Upper lobe of right lung (tissue), 1 donor: ENCODE measurements at places on chromosomes 3 and 15.

DNA sequence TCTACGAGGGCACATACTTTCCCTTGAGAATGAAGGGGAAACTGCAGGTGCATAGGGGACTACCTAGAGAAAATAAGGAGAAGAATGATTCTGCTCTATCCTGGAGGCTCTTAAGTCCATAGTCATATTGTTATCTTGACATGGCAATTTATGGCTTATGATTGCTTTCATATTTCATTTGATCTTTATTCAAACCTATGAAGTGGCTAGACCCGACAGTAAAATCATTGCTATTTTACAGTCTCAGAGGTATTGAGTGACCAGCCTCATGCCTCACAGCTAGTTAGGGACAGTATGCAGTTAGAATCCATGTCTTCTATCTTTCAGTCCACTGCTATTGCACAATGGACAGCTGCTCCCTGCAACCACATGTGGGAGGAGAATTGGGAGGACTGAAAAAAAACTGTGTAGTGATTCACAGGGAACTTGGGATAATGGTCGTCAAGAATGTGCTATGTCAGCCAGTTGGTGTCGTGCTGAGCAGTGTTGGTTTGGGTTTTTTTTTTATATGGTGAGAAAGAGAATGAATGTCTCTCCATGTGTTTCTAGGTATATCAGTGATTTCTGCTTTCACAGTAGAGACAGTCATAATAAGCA, 63.2 kb upstream of the SPPL2A start:
- DNase-seq = no peak

- DNase-seq = no peak
Observed at GRCh38 chr15:80034629-80035028, 24.8 kb upstream of the ZFAND6 start.

DNA sequence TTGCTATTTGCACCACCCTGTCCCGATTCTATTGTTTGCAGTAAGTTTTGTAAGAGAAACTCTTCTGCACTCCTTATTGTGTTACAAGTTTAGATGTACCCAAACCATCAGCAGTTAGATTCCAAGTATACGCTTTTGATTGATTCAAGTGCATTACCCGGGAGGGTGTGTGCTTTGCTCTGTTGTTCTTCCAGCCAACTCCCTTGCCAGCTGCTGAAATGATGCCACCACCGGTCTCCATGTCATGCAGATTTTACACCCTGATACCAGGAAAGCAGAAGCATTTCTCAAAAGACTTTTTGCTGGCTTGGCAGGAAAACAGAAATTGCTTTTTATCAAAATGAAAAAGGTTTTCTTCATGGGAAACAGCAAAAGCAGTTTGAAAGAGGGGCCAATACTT, 1006.6 kb upstream of the CFAP20DC start:
- no peak for DNase-seq

GRCh38 chr3:13529196-13530112, 19.5 kb upstream of the FBLN2 start:
- DNase-seq = no peak

DNA sequence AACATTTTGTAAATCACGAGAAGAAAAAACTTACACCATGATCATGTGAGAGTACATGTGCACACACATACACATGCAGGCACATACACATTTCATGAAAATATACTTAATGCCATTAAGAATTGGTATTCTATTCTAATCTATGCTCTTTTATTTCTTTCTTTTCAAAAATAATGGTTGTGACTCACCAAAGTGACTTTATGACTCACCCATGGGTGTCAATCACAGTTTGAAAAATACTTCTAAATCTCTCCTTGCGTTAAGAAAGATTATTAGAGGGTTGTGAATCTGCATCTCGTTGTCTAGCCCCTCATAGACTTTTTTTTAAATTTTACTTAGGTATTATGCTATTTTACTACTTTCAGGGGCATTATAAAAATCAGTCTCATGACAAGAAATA, 254.2 kb downstream of the TUSC7 start:
- DNase-seq = no peak

- DNase-seq = no peak
Observed at GRCh38 chr15:66292571-66293418, 573 bp upstream of the DIS3L start.

DNA sequence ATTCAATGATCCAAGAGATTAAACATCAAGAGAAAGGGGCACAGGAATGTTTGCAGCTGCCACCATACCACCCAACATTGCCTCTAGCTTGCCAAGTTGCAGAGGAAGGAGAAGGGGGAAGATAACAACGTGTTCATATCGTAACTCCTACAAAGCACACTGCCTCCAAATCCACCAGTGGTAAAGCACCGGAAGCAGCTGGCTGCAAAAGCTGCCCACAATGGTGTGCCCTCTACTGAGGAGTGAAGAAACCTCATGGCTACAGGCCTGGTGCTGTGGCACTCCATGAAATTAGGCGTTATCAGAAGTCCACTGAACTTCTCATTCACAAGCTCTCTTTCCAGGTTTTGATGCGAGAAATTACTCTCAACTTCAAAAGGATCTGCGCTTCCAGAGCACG, 263.9 kb upstream of the STT3B start:
- no peak for DNase-seq

- DNase-seq = no peak
Observed at GRCh38 chr15:61809216-61809615, 251.0 kb downstream of the VPS13C start.

DNA sequence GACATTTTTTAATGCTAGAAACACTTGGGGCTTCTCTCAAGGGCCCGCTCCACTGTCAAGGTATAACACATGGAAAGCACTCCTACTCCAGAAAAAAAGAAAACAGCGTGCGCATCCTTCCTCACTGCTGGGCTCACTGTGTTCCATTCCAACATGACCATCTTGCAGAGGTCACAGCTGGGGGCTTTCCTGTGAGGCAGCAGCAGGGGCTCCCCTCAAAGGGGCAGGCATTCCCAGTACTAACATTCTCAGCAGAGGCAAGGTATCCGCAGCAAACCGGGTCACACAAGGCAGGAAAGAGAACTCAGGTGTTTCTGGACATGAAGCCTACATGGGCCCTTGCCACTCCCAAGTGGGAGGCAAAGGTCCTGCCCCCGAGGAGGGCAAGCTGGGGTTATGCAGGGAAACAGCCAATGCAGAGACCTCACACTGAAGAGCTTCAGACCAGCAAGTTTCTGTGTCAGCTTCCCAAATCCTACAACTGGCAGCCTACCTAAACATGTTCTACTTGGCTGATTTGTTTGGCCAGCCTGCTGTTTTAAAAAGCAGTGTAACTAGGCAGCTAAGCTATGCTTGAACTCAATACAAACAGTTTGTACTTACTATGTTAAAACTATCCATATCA, 6.4 kb downstream of the BDH1 start:
- no peak for DNase-seq

GRCh38 chr15:46409841-46410301, 775.0 kb downstream of the SQOR start:
- DNase-seq = no peak

GRCh38 chr3:146577662-146578061, 27.5 kb downstream of the PLSCR5 start:
- no peak for DNase-seq

- DNase-seq = peak; percentile 55
Observed at GRCh38 chr3:14922863-14923262, 24.5 kb upstream of the NR2C2 start.

DNA sequence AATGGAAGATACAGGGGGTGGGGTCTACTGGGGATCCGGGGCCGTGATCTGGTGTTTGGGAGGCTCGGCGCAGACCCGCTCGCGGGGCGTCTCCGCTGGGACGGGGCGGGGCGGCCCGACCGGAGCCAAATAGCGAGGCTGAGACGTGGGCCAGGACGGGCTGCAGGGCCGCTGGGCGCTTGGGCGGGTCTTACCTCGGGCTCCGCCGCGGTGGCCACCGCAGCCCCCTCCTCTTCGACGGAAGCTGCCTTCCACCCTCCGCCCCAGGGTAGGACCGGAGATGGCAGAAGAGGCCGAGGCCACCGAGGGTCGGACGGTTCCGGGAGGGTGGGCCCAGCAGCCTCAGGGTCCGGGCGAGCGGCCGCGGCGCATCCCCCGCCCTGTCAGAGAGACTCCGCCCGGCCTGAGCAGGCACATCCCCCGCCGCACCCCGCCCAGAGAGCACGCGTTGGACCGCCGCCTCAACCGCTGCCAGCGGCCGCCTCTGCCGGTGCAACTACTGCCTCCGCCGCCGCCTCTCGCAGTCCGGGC, 399 bp downstream of the MYO9A start:
- peak; percentile 94 for DNase-seq

DNA sequence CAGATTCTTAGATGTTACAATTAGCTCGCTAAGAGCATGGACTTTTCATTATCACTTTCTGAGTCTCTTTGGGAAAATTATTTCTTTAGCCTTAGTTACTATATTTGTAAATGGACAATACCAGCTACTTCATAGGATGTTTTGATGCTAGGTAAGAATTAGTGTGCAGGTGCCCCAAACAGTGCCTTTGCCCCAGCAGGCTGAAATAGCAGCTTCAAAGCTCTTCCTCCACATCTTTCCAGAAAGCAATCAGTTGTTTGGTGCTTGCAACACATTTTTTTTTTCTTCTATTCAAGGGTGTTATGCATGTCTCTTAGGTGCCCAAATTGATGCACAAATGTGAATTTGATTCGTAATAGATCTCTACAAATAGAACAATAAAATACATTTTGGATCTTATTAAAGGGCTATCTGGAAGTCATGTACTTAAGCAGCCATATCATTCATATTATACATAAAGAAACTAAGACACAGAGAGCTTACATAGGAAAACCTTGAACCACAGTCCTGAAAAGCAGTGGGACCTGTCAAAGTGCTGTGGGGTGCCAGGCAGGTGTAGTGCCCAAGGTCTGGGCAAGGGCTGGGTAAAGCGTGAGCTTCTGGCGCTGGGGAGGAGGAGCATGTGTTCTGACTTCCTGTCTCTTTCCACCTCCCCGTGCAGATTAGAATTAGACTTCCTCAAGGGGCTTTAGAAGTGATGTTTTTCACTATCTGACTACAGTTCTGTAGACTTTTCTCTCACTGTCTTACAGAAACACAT, 62.9 kb downstream of the FNDC3B start:
- DNase-seq = no peak

GRCh38 chr3:51354731-51355615, 30.1 kb upstream of the MANF start:
- DNase-seq = no peak

DNA sequence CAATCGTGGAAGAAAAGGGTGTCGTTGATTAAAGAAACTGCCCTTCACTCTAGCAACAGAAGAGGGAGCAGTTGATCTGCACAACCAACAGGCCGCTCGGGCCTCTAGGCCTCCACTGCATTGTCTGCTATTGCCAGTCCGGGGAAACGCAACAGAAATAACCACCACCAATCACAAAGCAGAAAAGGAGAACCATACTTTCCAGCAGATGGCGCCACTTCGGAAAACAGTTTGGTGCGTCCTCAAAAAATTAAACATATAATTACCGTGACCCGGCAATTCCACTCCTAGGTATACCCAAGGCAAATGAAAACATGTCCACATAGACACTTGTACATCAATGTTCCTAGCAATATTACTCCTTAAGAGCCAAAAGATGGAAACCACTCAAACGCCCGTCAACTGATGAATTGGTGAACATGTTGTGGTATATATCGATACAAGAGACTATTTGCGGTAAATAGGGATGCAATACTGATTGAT, 154.1 kb downstream of the TJP1 start:
- peak; percentile 81 for DNase-seq

DNA sequence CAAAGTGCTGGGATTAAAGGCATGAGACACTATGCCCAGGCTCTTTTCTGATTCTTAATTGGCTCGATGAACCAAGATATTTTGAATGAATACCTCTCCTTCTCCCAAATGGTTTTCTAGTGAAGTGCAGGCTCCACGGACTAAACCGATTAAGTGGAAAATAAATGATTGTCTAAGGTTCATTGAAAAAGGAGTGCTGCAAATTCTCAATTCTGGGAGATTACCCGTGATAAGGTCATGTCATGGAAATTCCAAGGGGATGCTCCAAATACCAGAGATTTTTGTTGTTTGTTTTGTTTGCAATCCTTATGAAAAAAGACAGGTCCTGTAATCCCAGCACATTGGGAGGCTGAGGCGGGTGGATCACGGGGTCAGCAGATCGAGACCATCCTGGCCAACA, 406.9 kb upstream of the TBL1XR1 start:
- no peak for DNase-seq

- DNase-seq = no peak
Observed at GRCh38 chr3:143171141-143171980, 51.8 kb downstream of the CHST2 start.

DNA sequence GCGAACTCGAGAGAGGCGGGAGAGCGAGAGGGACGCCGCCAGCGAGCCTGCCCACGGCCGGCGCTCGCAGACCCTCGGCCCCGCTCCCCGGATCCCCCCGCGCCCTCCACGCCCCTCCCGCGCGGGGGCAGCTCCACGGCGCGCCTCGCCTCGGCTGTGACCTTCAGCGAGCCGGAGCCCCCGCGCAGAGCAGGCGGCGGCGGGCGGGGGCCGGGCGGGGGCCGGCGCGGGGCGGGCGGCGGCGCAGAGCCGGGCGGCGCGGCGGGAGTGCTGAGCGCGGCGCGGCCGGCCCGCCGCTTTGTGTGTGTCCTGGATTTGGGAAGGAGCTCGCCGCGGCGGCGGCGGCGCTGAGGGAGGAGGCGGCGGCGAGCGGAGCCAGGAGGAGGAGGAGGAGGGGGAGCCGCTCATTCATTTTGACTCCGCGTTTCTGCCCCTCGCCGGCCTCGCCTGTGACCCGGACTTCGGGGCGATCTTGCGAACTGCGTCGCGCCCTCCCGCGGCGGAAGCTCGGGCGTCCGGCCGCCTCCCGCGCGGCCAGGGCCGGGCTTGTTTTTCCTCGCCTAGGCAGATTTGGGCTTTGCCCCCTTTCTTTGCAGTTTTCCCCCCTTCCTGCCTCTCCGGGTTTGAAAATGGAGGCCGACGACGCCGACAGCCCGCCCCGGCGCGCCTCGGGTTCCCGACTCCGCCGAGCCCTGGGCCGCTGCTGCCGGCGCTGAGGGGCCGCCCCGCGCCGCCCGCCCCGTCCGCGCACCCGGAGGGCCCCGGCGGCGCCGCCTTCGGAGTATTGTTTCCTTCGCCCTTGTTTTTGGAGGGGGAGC, 524 bp downstream of the IGF1R start:
- DNase-seq = peak; percentile 81

- no peak for DNase-seq
Observed at GRCh38 chr3:34053626-34054025, 255.2 kb downstream of the PDCD6IP start.

DNA sequence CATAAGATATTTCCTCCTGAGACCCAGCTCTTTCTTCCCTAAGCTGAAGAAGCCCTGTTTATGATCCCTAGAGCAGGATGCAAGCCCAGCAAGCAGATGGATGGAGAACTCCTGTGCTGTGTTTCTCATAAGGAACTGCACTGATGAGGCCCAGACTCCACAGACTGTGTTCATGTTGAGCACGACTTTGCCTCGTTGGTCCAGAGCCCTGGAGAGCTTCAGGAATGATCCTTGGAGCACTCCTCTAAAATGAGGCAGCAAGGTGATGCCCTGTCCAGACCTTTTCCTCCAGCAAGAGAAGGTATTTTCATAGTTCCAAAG, 83.8 kb downstream of the MYLK start:
- no peak for DNase-seq
